ENCODE measurements at places on chromosomes 12 and 14.

DNA sequence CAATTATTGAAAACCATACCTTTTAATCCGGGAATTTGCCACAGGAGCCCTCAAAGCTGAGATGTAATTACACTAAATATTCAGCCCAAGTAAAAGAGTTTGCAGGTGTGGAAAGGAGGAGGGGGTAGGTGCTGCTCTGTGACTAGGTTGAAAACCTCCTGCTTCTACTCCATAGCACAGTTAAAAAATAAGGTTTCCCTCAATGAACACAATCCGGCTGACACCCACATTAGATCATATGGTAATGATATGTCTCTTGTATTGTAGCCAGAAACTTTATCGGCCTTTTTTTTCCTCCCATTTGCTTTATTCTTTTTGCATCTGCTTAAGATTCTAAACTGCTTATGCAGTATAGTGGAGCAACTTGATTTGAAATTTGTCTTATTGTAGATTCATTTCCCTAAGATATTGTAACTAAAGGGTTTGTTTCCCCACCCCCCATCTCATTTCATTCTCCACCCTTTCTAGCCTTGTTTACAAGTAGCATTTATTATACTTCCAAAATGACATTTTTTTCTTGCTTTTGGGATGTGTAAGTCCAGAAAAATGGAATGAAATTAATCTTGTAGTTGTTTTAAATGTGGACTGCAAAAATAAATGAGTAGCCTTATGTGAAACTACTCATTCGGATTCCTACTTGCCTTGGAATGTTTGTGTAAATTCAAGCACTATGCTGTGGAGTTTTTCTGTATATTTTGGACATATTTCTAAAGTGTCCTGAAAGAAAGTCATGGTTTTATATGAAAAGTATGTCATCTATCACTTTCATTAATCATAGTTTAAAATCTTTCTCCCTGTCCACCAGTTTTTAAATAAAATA lies at the start of gene DCN:
TSS of gene DCN (minus strand) at position 182 of the 820 bp plus-strand sequence. CDS start 4,265 bp downstream, outside the sequence.
- no peak for DNase-seq

- DNase-seq, result no peak
Observed at GRCh38 chr14:64788706-64789105, 84.5 kb downstream of the PLEKHG3 start.

GRCh38 chr14:70116278-70116677 lies 72.5 kb downstream of the SLC8A3 start:
- DNase-seq, result no peak

- DNase-seq, result no peak
Observed at GRCh38 chr12:67634303-67634761, 14.2 kb upstream of the DYRK2 start.

DNA sequence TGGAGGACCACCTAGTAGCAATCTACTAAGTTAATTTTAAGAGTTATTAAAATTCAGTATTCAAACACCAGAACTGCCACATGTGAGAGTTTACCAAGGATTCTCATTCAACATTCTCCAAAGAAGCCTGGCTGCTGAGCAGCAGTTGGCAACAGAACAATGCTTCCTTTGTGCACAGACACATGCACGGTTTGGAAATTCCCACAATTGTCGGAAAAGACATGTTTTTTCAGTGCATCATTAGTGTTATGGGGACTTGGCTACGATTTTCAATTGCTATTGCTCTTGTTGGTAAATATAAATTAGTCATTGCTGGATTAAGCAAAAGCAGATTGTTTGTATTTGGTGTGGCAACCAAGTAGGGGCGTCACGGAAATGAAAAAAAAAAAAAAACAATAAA lies 22.2 kb downstream of the ST8SIA1 start:
- no peak for DNase-seq

- DNase-seq, result no peak
Observed at GRCh38 chr12:90473831-90474230, 481.1 kb downstream of the CCER1 start.

DNA sequence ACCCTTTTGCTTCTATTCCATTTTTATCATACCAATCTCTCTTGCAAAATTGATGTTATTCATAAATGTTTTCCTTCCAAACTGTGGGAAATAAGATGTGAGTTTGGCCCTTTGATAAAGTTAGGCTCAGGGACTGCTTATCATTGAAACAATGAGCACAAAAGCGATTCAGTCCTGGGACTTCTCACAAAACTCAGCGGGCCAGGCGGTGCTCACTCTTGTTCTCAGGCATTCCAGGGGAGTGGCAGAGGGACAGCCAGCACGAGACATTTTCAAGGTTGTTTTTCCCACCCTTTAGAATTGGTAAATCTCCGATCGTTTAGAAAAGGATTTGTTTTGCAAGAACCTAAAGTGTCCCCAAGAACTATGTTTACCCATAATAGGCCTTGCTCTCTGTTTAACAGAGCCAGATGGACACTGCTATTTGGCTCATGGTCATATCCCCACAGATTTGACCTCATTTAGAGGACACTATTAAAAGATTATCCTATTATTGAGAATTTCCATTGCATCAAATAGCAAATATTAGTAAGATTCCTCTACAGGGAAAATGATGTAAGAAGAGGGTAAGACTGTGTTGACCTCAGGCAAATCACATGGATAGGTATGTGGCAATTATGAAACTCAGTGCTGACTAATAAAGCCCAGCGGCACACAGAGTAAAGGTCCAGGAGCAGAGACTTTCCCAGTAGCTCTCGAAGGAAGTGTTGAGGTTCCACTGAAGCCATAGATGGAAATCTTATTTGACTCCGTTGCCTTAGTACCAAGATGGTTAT lies 102.7 kb upstream of the USP44 start:
- no peak for DNase-seq

- no peak for DNase-seq
Observed at GRCh38 chr14:102551995-102552705, 40.3 kb upstream of the RCOR1 start.

GRCh38 chr14:32419429-32419828 lies 90.3 kb downstream of the AKAP6 start:
- DNase-seq, result no peak

DNA sequence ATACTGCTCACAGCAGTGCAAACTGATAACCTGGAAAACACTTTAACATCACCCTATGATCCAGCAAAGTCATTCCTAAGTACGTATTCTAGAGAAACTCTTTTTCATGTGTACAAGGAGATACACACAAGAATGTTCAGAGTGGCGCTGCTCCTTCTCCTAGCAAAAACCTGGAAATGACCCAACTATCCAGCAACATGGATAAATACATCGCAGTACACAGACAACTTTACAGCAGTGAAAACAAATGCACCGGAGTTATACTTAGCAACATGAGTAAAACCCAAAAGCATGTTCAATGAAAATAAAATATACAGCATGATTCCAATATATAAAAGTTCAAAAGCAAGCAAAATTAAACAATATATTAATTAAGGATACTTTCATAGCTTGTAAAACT lies 18.7 kb downstream of the SART3 start:
- DNase-seq, result no peak

DNA sequence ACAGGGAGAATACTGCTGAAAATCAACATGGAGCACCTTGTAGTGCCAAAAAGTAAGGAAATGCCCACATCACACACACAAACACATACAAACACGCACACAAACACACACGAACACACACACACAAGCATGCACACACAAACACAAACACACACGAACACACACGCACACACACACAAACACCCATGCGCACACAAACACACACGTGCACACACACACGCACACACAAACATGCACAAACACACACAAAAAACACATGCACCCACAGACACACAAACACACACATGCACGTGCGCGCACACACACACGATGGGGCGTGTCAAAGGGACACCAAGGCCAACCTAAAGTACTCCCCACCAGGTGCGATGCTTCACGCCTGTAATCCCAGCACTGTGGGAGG lies 61.7 kb upstream of the C14orf180 start:
- no peak for DNase-seq

DNA sequence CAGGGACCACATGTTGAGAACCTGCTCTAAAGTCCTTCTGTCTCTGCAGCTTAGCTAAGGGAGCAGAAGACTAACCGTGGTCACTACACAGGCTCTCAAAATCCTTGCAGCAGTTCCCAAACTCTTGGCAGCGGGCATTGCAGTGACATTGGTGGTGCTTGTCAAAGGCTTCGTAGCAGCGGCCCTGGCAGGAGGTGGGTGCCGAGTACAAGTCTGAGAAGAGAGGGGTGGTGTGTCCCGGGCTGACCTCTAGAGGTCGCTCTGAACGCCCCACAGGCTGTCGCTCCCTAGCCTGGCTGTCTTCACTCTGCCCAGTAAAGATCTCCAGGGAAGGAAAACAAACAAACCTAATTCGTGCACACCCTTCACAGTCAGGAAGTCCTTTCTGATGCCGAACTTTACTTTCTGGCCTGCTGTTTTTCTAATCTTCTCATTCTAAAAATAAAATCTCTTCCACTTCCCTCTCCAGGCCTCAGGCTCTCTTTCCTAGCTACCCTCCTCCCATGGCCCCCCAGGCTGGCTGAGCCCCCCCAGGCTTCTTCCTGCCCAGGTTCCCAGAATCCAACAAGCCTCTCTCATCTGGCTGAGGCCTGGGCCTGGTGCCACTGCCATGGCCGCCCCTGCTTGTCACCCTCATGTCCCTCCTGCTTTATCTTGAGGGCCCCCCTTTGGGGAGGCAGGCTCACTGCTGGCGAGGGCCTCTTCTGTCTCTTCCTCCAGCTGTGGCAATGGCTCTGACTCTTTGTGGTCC lies 7.7 kb downstream of the ENDOU start:
- peak; percentile 54 for DNase-seq

DNA sequence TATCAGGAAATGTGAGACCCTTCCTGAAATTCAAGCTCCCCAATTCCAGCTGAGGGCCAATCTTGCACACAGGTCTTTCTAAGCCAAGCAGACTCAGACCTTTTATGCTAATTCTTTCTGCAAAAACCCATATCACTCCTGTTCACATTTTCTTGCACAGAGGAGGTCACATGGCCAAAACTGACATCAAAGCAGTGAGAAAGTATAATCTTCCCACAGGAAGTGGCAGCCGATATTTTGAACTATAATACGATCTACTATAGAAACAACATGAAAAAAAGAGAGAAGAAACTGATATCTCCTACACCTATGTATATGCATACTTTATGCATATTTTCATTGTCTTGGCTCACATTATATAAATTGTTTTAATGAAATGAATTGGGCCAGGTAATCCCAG lies 132.9 kb upstream of the SSTR1 start:
- DNase-seq, result no peak

DNA sequence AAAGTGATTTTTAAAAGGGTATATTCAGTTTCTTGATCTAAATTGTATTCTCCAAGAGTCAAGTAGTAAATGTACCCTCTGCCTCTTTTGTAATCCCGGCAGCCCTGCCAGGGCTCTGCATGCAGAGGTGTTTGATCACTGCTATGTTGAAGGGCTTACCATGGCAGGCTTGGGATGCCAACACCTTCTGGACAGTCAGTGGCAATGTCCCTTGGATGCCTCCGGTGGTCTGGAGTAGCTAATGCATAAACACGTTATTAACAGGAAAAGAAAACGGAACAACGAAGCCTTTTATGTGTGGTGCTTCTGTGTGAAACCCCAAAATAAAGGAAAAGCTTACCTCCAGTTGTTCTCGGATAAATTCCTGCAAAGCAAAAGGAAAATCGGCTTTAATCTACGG lies 19.9 kb downstream of the EIF2B2 start:
- no peak for DNase-seq

- no peak for DNase-seq
Observed at GRCh38 chr12:101863981-101864380, 13.4 kb upstream of the DRAM1 start.

GRCh38 chr12:2691006-2691344 lies 103.8 kb upstream of the FKBP4 start:
- no peak for DNase-seq

DNA sequence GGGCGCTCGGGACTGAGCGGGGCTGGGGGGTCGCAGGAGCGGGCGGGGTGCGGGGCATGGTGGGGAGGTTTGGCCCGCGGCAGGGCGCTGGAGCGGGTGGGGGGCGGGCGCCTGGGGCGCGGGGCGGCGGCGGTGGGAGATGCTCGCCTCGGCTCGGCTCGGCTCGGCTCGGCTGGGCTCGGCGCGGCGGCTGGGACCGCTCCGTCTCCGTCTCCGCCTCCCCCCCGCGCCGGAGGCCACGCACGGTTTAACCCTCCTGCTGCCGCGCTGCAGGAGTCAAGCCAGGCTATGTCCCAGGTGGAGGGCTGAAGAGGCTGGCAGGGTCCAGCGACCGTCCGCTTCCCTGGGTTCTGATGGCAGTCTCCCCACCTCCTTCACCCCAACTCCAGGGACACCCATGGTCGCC lies at the start of gene PIANP:
TSS of gene PIANP (minus strand) at position 170 of the 406 bp plus-strand sequence. CDS start 2,754 bp downstream, outside the sequence.
- no peak for DNase-seq

GRCh38 chr12:19003141-19003540 lies 126.4 kb upstream of the PLEKHA5 start:
- DNase-seq, result no peak

DNA sequence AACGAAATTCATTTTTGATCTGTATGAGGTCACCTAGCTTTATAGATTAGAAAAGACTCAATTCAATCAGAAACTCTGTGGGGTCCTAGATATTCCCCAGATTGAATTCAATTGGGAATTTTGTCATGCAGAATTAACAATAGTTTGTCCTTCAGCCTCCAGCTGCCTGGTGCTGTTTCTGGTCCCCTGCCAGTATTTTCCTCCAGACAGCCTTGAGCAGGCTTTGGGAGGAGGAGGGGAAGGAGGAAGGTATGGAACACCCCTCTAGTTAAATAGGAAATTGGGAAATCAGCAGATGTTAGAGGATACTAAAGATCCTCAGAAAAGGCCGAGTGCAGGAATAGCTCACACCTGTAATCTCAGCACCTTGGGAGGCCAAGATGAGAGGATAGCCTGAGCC lies 10.6 kb downstream of the GRIP1 start:
- no peak for DNase-seq

- DNase-seq, result no peak
Observed at GRCh38 chr12:112172556-112173324, 47.4 kb downstream of the TRAFD1 start.

GRCh38 chr14:81301371-81301770 lies 80.6 kb upstream of the GTF2A1 start:
- DNase-seq, result no peak

- no peak for DNase-seq
Observed at GRCh38 chr12:13028825-13029570, 15.2 kb upstream of the FAM234B start.

DNA sequence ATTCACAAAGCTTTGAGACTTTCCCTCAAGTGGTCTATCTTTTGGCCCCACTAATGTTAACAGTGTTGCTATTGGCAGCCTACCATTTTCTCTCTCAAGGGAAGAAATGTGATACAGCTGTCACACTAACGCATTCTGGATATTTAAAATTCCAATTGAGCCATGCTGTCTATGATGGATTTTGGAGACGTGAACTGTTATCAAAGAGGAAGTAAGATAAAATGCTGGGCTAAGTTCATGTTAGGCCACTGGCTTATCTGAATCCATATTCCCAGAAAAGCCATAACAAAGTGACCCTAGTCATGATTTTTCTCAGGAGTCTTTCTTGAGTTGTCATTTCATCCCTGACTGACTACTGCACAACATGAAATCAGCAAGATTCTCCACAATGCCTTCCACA lies 200.2 kb downstream of the PHLDA1 start:
- DNase-seq, result no peak

DNA sequence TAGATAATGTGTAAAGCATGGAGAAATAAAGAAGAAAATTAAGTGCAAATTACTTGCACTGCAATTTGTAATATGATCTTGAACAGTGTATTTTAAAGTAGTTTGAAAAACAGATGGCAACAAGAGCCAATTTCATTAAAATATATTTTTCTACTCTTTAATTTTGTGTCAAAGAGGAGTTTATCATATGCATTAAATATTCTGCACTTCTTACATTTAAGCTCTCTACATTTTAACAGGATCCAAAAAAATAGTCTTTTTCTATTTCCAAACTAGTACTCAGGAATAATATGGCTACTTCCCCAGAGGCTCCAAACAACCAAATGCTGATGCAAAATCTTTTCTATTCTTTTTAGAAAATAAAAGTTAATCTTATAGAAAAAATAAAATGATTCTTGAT lies 1221.5 kb downstream of the FSCB start:
- no peak for DNase-seq
